ENCODE measurements at places on chromosomes 6 and 20. TPM values are rescaled to one million over a fixed set of nuclear protein-coding genes. Genes with fewer than 3 reads are reported as not detected.

The TSHZ2 gene
- not detected for total RNA-seq

The OR12D3 gene
- not detected for total RNA-seq

The RHAG gene
- total RNA-seq, result not detected

GRCh38 chr6:42958125-42958524 lies 2.4 kb upstream of the GNMT start:
- no peak overlapping the region for H3K4me3 ChIP-seq
- no peak for DNase-seq
- no peak overlapping the region for H3K27ac ChIP-seq
- peaks cover 25% of the 10 kb centered on the region for H3K36me3 ChIP-seq
- peaks cover 35% of the 10 kb centered on the region for H3K4me1 ChIP-seq

- H3K36me3 ChIP-seq, result no peaks in the 10 kb centered on the region
- no peaks in the 10 kb centered on the region for H3K27me3 ChIP-seq
- H3K27ac ChIP-seq, result no peak overlapping the region
These were observed 197.2 kb upstream of the IRAK1BP1 start for GRCh38 chr6:78670156-78670555.

The TRIM40 gene
- 0.29 TPM for total RNA-seq

- H3K4me1 ChIP-seq, result peaks cover 37% of the 10 kb centered on the region
- no peak overlapping the region for H3K27ac ChIP-seq
- DNase-seq, result no peak
- no peaks in the 10 kb centered on the region for H3K27me3 ChIP-seq
- no peak overlapping the region for H3K4me3 ChIP-seq
These were observed 66.8 kb downstream of the NUDT3 start for GRCh38 chr6:34325633-34326032.

The OR2J3 gene
- not detected for total RNA-seq

GRCh38 chr20:2692036-2692885 lies at the start of gene EBF4:
EBF4 (plus strand) TSS chr20:2692780; CDS start chr20:2693646, 866 bp downstream.
- peaks cover 13% of the 10 kb centered on the region for H3K36me3 ChIP-seq
- peaks cover 12% of the 10 kb centered on the region for H3K4me1 ChIP-seq
- H3K27ac ChIP-seq, result peak within 1 kb of the TSS; percentile 83

DNA sequence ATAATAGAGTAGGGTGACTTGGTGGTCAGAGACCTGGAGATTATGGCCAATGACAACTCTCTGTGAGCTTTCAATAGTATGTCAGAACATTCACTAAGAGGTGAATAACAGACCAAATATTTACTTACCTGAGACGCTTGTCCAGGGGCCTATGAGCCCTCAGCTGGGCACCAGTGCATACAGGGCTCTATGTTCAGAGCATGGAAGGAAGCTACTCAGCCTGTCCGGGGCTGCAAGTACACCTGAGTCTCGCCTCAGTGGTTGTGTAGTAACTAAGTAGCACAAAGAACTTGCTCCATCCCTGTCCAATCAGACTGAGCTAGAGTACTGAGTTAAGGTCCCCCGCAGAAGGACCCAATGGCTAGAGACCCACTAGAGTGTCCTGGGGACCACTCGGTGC lies 11.6 kb upstream of the SCGN start:
- peaks cover 56% of the 10 kb centered on the region for H3K4me1 ChIP-seq
- no peak for DNase-seq
- no peaks in the 10 kb centered on the region for H3K27me3 ChIP-seq
- no peak overlapping the region for H3K27ac ChIP-seq

The PDYN gene
- not detected for total RNA-seq

The DDO gene
- total RNA-seq, result 1.6 TPM

DNA sequence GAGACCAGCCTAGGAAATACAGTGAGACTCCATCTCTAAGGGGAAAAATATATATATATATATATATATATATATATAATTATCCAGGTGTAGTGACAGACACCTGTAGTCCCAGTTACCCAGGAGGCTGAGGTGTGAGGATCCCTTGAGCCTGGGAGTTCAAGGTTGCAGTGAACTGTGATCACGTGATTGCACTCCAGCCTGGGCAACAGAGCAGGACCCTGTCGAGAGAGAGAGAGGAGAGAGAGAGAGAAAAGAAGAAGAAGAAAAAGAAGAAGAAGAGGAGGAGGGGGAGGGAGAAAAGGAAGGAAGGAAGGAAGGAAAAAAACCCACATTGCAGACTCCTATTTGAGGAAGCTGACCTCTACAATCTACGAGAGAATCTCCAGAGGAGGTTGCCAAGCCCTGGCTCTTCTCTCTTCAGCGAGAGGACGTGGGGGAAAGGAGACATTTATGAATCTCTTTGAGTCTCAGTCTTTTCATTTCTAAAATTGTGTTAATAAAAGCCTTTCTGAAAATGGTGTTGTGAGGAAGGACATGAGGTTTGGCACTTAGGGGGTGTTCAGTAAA lies 49.7 kb downstream of the COL11A2 start:
- no peaks in the 10 kb centered on the region for H3K36me3 ChIP-seq
- H3K4me3 ChIP-seq, result no peak overlapping the region
- no peak overlapping the region for H3K27ac ChIP-seq
- no peak for DNase-seq
- H3K27me3 ChIP-seq, result peaks cover 31% of the 10 kb centered on the region
- H3K4me1 ChIP-seq, result no peaks in the 10 kb centered on the region

The OPRM1 gene
- total RNA-seq, result not detected

DNA sequence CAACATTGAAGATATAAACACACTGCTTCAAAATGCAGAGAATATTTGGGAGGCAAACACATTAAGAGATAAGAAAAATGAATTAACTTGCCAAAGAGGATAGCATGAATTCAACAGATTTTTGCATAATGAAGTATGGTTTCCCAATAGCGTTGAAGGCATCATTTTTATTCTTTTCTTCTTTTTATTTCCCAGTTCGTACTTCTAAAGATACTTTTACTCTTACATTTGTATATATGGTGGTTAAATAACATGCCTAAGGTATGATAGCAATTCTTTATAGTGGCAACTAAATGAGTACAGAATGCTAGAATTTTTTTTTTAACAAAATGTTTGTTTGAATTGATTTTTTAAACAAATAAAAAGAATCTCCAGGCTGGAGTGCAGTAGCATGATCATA lies 473.4 kb upstream of the MARCKS start:
- no peaks in the 10 kb centered on the region for H3K27me3 ChIP-seq
- H3K27ac ChIP-seq, result no peak overlapping the region
- no peaks in the 10 kb centered on the region for H3K4me1 ChIP-seq
- DNase-seq, result no peak

GRCh38 chr6:89375427-89376267 lies 23.1 kb upstream of the UBE2J1 start:
- no peaks in the 10 kb centered on the region for H3K36me3 ChIP-seq
- peak; percentile 88 for DNase-seq
- H3K27ac ChIP-seq, result no peak overlapping the region
- H3K4me3 ChIP-seq, result no peak overlapping the region

The RIN2 gene
- total RNA-seq, result 9.8 TPM

DNA sequence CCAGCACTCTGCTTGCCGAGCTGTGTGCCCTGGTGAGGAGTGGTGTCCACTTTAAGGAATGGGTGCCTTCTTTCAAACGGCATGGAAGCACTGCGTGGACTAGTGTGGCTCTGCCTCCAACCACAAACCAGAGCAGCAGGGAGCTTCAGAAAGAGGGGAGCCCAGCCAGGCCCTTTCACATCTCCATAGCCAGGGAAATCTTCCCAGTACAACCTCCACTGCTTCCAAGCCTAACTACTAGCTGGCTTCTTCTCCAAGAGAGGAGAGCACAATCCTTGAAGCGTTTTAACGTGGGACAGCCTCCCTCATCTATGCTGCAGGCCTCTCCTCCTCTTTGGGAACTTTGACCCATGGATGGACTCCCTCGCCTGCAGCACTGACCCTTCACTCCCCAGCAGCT lies 26.7 kb downstream of the TNXB start:
- DNase-seq, result no peak
- peaks cover 9% of the 10 kb centered on the region for H3K4me1 ChIP-seq
- peaks cover 70% of the 10 kb centered on the region for H3K27me3 ChIP-seq
- H3K27ac ChIP-seq, result no peak overlapping the region
- H3K36me3 ChIP-seq, result no peaks in the 10 kb centered on the region

GRCh38 chr6:96947055-96947454 lies 22.5 kb downstream of the KLHL32 start:
- no peaks in the 10 kb centered on the region for H3K36me3 ChIP-seq
- no peak overlapping the region for H3K27ac ChIP-seq
- DNase-seq, result no peak
- no peaks in the 10 kb centered on the region for H3K27me3 ChIP-seq
- no peak overlapping the region for H3K4me3 ChIP-seq
- no peaks in the 10 kb centered on the region for H3K4me1 ChIP-seq

DNA sequence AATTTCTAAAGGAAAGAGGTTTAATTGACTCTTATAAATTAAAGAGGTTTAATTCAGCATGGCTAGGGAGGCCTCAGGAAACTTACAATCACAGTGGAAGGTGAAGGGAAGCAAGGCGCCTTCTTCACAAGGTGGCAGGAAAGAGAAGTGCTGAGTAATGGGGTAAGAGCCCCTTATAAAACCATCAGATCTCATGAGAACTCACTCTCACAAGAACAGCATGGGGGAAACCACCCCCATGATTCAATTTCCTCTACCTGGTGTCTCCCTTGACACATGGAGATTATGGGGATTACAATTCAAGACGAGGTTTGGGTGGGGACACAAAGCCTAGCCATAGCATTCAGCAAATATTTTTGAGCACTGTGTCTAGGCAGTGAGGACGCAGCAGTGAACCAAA lies 3.9 kb upstream of the IPCEF1 start:
- H3K27me3 ChIP-seq, result peaks cover 62% of the 10 kb centered on the region
- H3K4me3 ChIP-seq, result no peak overlapping the region

DNA sequence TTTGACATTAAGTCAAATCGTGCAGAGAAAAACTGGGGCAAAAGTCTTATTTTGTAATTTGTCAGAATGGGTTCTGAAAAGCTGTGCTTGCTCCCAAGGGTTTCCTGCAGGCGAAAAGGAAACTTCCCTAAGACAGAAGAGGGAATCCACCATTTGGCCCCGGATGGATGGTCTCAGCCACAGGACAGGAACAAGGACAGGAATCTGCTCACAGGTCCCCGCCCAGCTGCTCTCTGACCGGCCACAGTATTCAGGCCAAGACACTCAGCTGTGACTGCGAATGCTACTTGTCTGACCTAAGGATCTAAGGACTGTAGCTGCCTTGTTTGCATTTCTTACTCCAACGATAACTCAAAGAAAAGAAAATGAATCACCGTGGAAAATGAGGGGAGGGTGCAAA lies 197.0 kb downstream of the BMP7 start:
- no peak overlapping the region for H3K27ac ChIP-seq
- H3K36me3 ChIP-seq, result no peaks in the 10 kb centered on the region
- no peak for DNase-seq
- no peaks in the 10 kb centered on the region for H3K4me1 ChIP-seq
- no peak overlapping the region for H3K4me3 ChIP-seq
- peaks cover 8% of the 10 kb centered on the region for H3K27me3 ChIP-seq

The ARG1 gene
- not detected for total RNA-seq

GRCh38 chr6:51541847-51542246 lies 545.6 kb downstream of the PKHD1 start:
- no peak overlapping the region for H3K27ac ChIP-seq
- peaks cover 8% of the 10 kb centered on the region for H3K4me1 ChIP-seq
- no peak for DNase-seq
- no peaks in the 10 kb centered on the region for H3K36me3 ChIP-seq
- peaks cover 36% of the 10 kb centered on the region for H3K27me3 ChIP-seq
- H3K4me3 ChIP-seq, result no peak overlapping the region

DNA sequence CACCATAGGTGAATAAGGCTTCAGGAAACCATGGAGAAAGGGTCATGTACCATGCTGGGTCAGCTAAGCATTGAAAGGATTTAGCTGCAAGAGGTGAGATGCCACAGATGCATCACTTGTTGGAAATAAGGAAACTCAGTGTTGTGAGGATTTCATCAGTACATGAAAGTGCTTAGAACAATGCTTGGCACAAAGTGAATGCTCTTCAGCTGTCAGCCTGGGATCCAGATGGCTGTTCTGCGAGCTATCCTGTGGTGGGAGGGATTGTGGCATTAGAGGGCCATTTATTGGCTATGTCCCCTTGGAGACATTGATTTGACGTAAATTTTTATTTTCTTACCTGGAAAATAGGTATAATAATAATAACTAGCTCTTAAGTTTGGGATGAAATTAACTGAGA lies 53.0 kb downstream of the ELOVL2 start:
- no peak overlapping the region for H3K4me3 ChIP-seq
- H3K4me1 ChIP-seq, result no peaks in the 10 kb centered on the region
- DNase-seq, result no peak
- no peak overlapping the region for H3K27ac ChIP-seq
- H3K27me3 ChIP-seq, result no peaks in the 10 kb centered on the region
- H3K36me3 ChIP-seq, result no peaks in the 10 kb centered on the region

DNA sequence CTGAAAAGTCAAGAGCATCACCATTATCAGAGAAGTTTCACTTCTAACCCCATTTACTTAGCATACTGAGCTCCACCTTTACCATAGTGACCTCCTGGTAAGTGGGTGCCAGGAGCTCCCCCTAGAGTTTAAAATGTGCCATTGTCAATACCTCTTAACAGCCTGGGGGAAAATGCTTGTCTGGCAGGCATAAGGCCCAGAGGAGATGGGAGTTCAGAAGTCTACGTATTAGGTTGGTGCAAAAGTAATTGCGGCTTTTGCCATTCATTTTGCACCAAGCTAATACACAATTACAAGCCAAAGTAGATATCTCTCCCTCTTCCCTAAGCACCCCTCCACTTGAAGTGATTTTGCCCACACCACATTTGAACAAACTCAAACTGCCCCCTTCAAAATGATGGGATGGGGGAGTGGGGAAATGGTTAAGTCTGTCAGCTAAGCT lies 919.0 kb downstream of the KIF16B start:
- no peak overlapping the region for H3K4me3 ChIP-seq
- no peak overlapping the region for H3K27ac ChIP-seq
- H3K36me3 ChIP-seq, result no peaks in the 10 kb centered on the region
- H3K27me3 ChIP-seq, result no peaks in the 10 kb centered on the region
- H3K4me1 ChIP-seq, result no peaks in the 10 kb centered on the region

GRCh38 chr20:47773371-47773786 lies 11.9 kb downstream of the SULF2 start:
- peaks cover 32% of the 10 kb centered on the region for H3K4me1 ChIP-seq
- H3K27ac ChIP-seq, result peak overlapping the region; percentile 81
- H3K36me3 ChIP-seq, result peaks cover 6% of the 10 kb centered on the region

The C20orf202 gene
- 0.22 TPM for total RNA-seq

- peak overlapping the region; percentile 95 for H3K27ac ChIP-seq
- peaks cover 30% of the 10 kb centered on the region for H3K4me1 ChIP-seq
- no peak for DNase-seq
- H3K27me3 ChIP-seq, result no peaks in the 10 kb centered on the region
- H3K36me3 ChIP-seq, result no peaks in the 10 kb centered on the region
These were observed 36.5 kb upstream of the TFAP2A start for GRCh38 chr6:10451394-10451793.

GRCh38 chr6:42322676-42323075 lies 105.0 kb upstream of the MRPS10 start:
- peaks cover 21% of the 10 kb centered on the region for H3K4me1 ChIP-seq
- no peak overlapping the region for H3K27ac ChIP-seq
- H3K27me3 ChIP-seq, result no peaks in the 10 kb centered on the region

DNA sequence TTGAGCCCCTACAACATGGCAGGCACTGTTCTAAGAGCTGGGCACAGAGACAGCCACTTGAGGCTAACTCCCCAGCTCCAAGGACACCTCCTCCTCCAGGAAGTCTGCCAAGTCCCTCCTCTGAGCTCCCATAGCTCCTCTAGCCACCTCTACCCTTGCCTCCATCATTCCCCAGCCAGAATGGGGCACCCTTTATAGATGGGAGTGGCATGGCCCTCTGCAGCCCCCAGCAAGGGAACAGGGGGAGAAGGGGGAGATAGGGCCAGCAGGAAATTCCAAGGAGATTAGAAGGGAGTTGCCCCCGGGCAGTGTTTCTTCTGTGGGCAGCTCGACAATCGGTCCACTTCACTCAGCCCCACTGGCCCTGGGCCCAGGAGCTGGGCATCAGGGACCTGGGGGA lies 19.7 kb upstream of the TLDC2 start:
- H3K36me3 ChIP-seq, result no peaks in the 10 kb centered on the region
- no peaks in the 10 kb centered on the region for H3K27me3 ChIP-seq
- no peak for DNase-seq
- no peak overlapping the region for H3K27ac ChIP-seq

The RNF39 gene
- total RNA-seq, result 1.4 TPM

Measured in Calu3 (cell line).